Hindlimb muscle (tissue), 1 donor: ENCODE measurements at places on chromosomes 16 and 17. TPM values are rescaled to one million over a fixed set of nuclear protein-coding genes. Genes with fewer than 3 reads are reported as not detected.

DHRS7C gene
- polyA plus RNA-seq = 118 TPM

FAM20A gene
- 10.2 TPM for polyA plus RNA-seq

TMC7 gene
- polyA plus RNA-seq = 1.9 TPM

GGNBP2 gene
- 62.4 TPM for polyA plus RNA-seq

SMPD3 gene
- 0.68 TPM for polyA plus RNA-seq

ZNF646 gene
- polyA plus RNA-seq = 12.6 TPM

ERCC4 gene
- 10.4 TPM for polyA plus RNA-seq

ZNF174 gene
- 7.8 TPM for polyA plus RNA-seq

CDC6 gene
- polyA plus RNA-seq = 10.8 TPM

USP43 gene
- polyA plus RNA-seq = 0.81 TPM

ABCC6 gene
- polyA plus RNA-seq = 2.1 TPM

NUPR1 gene
- 29.7 TPM for polyA plus RNA-seq

CCL17 gene
- not detected for polyA plus RNA-seq
